ENCODE measurements at places on chromosomes 3 and 15.

DNA sequence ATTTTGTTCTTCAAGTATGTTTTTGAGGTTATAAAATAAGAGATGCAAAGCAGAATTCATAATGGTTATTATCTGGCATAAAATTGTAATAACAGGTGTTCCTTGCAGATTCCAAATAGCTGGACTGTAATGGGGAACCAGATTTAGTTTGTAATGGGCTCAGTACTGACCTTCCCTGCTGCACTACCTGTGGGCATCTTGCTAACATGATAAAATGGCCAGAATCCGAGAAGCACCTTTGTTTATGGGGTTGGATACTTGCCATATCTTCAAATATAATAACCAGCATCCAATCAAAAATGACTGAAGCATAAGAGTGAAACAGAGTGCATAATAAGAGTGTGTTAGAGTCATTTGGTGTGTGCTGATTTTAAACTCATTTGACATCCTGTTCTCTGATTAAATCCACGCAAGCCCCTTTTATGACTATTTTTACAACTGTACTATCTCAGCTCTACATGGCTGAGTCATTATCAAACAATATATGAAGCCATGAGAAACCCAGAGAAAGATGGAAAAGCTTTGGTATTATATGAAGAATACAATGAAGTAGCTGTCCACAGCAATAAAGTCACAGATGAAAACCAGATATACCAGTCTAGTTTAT, 292.4 kb downstream of the CNTN4 start:
- H3K4me1 ChIP-seq = no peaks in the 10 kb centered on the region
- H3K27ac ChIP-seq = no peak overlapping the region
- H3K4me3 ChIP-seq = no peak overlapping the region
- no peak for DNase-seq
- no peaks in the 10 kb centered on the region for H3K36me3 ChIP-seq
- H3K27me3 ChIP-seq = no peaks in the 10 kb centered on the region

DNA sequence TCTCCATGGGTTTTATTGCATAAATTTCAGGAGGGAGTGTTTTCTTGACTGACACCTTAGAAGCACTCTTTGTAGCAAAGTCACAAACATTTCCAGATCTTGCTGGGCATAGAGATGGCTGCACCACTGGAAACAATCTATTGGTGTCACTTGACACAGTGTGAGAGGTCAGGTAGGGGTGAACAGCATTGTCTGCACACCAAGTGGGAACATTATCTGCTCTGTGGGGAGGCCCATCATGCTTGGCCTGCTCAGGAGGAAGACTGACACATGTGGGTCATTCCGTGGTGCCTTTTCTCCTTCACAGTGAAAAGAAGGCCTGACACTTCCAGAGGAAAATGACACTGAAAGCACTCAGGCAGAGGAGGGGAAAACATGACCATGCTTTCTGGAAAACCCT, 149.9 kb upstream of the GALNT15 start:
- no peak overlapping the region for H3K4me3 ChIP-seq
- H3K27me3 ChIP-seq = no peaks in the 10 kb centered on the region
- no peak for DNase-seq
- no peak overlapping the region for H3K27ac ChIP-seq
- no peaks in the 10 kb centered on the region for H3K4me1 ChIP-seq

- no peaks in the 10 kb centered on the region for H3K36me3 ChIP-seq
- no peak overlapping the region for H3K4me3 ChIP-seq
- H3K27ac ChIP-seq = no peak overlapping the region
- H3K27me3 ChIP-seq = no peaks in the 10 kb centered on the region
These were observed 19.4 kb upstream of the MNS1 start for GRCh38 chr15:56484287-56484686.

- no peaks in the 10 kb centered on the region for H3K27me3 ChIP-seq
- H3K36me3 ChIP-seq = no peaks in the 10 kb centered on the region
- DNase-seq = no peak
- H3K4me3 ChIP-seq = no peak overlapping the region
These were observed 18.9 kb upstream of the CSPG4 start for GRCh38 chr15:75731248-75732151.

- H3K4me3 ChIP-seq = no peak overlapping the region
- no peak overlapping the region for H3K27ac ChIP-seq
- H3K36me3 ChIP-seq = no peaks in the 10 kb centered on the region
- H3K4me1 ChIP-seq = no peaks in the 10 kb centered on the region
These were observed 50.7 kb downstream of the UMPS start for GRCh38 chr3:124780761-124781475.

GRCh38 chr3:165742351-165742750, 94.9 kb downstream of the BCHE start:
- H3K27ac ChIP-seq = no peak overlapping the region
- no peak overlapping the region for H3K4me3 ChIP-seq
- no peak for DNase-seq
- H3K36me3 ChIP-seq = no peaks in the 10 kb centered on the region
- H3K4me1 ChIP-seq = no peaks in the 10 kb centered on the region

GRCh38 chr3:119702530-119703527, at the start of gene CFAP91:
Gene CFAP91, plus strand, starts transcription at chr3:119703022. Its CDS starts 77 bp downstream, at chr3:119703099.
- peak; percentile 94 for DNase-seq
- no peak within 1 kb of the TSS for H3K27ac ChIP-seq
- H3K36me3 ChIP-seq = no peaks in the 10 kb centered on the region
- H3K4me3 ChIP-seq = peak within 1 kb of the TSS; percentile 71
- H3K27me3 ChIP-seq = peaks cover 8% of the 10 kb centered on the region

GRCh38 chr3:59266551-59266950, 216.7 kb upstream of the CFAP20DC start:
- H3K4me1 ChIP-seq = peaks cover 11% of the 10 kb centered on the region
- H3K27me3 ChIP-seq = no peaks in the 10 kb centered on the region
- no peak overlapping the region for H3K4me3 ChIP-seq
- H3K27ac ChIP-seq = peak overlapping the region; percentile 64
- no peaks in the 10 kb centered on the region for H3K36me3 ChIP-seq
- peak; percentile 87 for DNase-seq

Data from PC-3 (cell line).